ENCODE measurements at places on chromosomes 3 and 15. TPM values are rescaled to one million over a fixed set of nuclear protein-coding genes. Genes with fewer than 3 reads are reported as not detected.

Gene BOC
- total RNA-seq = 28.7 TPM

Gene ROBO1
- total RNA-seq = 20.4 TPM

Gene MYLK
- total RNA-seq = 26.6 TPM

Gene TFDP2
- 29.2 TPM for total RNA-seq

Gene RBP2
- not detected for total RNA-seq

Gene CCDC39
- not detected for total RNA-seq

Gene PLXNA1
- 17.7 TPM for total RNA-seq

All from skeletal muscle tissue (tissue), 5 donors.